ENCODE measurements at places on chromosomes 3 and 15.

- no peak for DNase-seq
These were observed 87.9 kb downstream of the ARPP21 start for GRCh38 chr3:35727179-35727578.

DNA sequence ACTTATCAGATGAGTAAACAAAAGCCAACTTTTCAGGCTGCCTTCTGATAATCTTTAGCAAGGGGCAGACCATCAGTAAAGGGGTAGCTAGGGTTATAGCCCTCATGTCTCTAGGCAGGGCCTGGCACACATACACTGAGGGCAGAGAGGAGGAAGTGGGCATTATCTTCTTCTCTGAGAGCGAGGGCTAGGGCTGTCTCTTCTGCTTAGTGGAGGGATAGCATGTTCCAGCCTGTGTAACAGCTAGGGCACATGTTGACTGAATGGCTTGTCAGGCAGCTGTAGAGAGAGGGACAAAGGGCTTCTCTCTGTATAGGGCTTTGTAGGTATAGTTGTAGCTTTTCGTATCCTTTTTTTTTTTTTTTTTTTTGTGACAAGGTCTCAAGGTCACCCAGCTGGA lies 17.8 kb downstream of the CRTC3 start:
- no peak for DNase-seq

DNA sequence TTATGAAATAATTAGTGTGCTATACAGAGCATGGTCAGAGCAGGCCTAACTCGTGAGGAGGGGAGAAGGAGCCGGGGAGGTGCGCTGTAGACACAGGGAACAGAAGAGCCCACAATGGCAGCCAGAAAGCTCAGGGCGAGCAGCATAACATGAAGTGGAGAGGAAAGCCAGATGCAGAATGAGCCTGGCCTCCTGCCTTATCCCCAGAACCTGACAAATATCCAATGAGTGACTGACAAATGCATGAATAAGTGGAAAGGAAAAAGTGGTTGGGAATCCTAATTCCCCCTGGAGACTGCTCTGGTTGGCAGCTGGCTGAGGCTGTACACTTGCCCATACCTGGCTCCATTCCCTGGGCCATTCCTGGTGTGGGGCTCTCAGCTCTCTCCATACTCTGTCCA lies 9.2 kb upstream of the MST1R start:
- DNase-seq = no peak

DNA sequence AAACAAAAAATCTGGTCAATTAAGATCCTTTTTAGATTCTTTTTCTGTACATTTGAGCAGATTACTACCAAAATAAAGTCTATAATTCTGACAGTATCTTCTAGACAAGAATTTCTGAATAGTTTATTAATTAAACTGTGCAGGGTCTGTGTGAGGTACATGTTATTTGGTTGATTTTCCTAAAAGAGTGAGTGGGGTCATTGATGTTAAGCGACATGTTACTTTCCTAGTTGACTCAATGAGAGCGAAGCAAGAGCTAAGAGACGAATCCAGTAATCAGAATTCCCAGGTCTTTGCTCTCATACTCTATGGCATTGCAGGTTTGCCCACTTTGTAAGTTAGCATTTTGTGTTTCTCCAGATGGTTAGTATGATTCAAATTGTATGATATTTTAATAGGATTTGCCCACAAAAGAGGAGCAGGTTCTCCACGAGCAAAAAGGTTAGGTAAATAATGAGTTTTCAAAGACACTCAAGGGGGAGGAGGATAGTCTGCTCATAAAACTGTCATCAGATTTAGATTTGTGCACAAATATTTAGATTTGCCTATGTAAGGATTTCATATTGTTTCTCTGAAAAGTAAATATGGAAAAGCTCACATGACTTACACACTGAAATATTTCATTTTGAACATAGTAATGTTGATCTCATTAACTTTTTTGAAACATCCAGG lies 217.2 kb upstream of the CGNL1 start:
- no peak for DNase-seq

DNA sequence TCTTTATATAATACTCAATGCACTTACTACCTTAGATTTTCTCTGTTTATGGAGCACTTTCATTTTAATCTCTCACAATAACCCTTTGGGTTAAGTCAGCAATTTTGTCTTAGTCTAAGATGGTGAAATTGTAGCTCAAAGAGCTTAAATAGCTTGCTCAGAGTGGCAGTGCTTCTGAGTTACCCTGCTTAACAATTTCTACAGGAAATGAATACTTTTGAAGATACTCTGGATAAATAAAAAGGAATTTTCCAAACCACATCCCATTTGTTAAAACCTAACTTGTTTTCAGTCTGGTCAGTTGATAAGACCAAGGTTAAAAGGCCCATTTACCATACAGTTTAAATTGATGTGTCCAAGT lies 37.2 kb downstream of the HMG20A start:
- DNase-seq = no peak

- no peak for DNase-seq
These were observed 177.3 kb downstream of the GAP43 start for GRCh38 chr3:115800489-115801075.

DNA sequence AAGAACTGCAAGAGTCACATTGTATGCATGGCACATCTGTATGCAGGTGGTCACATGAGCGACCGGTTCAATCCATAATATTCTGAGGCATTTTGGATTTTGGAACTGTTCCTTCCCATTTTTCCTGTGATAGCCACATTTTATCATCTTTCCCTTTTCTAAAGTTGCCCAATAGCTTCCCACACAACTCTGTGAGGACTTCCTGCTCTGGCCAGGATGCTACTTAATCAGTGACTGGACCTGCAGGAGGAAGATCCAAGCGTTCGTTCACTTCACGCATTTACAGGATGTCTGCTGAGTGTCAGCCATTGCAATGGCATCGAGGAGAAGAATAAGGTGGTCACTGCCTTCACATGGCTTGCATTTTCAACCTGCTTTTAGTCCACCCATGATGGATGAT lies 9.8 kb downstream of the KLHL6 start:
- DNase-seq = no peak

- DNase-seq = no peak
These were observed 36.0 kb upstream of the EOMES start for GRCh38 chr3:27758083-27758482.

GRCh38 chr3:30600572-30600971 lies 5.8 kb upstream of the TGFBR2 start:
- no peak for DNase-seq

DNA sequence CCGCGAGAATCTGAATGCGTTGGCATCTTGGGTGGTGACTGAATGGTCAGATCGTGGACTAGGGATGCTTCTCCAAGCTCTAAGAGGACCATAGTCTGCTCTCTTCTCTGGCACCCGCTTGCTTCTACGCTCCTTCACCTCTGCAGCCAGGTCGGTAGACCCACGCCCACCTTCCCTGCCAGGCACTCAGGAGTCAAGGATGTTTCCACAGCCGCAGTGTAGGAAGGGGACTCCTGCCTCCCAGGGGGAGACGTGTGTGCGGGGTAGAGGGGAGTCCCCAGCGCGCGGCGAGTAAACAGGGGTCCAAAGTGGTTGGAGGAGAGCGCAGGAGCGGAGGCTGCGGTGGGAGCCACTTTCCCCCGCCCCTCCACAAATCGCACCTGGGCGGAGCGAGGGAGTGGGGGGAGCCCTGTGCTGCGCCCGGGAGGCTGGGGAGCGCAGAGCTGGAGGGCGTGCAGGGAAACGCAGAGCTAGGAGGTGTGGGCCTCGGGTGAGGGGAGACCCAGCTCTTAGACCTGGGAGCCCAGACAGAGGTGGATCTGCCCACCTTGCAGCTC lies 1.7 kb downstream of the LRRC3B start:
- no peak for DNase-seq

GRCh38 chr3:180802837-180803236 lies 109.6 kb upstream of the FXR1 start:
- DNase-seq = no peak

- DNase-seq = no peak
These were observed 31.9 kb downstream of the SUSD5 start for GRCh38 chr3:33186524-33187367.

DNA sequence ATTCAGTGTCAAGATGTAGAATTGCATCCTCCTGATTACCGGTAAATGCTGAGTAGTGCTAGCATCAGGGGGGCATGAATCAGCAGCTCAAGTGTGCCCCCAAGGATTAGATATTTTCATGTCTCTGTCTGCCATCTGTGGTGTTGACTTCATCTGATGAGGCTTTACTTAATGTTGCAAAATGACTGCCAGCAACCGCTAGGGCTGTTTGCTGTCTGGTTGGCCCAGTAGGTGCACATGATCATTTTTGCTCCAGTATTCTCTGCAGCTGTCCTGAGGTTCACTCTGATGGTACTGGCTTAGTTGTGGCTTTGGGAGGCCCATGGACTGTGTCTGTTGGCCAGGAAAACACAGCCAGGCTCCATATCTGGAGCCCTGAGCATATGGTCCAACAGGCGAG lies 316.4 kb downstream of the SOX2 start:
- DNase-seq = no peak

DNA sequence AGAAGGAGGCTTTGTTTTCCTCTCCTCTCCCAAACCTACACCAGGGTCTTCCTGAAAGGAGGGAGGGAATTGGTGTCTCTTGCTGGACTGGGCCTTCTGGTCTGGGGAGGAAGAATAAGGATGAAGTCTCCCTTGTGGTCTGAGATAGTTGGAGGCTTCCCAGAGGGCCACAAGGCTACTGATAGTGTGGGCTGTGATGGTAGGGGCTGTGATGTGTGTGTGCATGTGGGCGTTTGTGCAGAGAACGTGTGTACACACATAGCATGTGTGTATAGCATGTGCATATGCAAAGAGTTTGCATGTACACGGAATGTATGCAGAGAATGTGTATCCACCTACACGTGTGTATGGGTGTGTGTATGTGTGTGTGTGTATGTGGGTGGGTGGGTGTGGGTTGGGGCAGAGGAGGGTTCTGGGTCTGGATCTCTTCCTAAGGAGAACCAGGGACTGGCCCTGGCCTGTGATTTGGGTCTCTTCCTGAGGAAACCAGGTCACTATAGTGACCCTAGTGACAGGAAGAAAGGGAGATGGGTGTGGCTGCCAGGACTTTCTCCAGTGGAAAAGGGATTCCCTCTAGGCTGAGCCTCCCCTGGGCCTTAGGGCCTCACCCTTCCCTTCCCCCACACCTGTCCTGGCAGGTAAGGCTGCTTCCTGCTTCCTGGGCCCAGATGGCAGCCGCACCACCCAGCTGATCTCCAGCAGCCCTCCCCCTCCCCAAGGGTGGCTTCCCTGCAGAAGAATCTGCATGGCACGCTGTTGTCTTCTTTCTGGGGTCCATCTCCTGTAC lies 1.7 kb downstream of the FLNB start:
- no peak for DNase-seq

- no peak for DNase-seq
These were observed 77.2 kb upstream of the SLITRK3 start for GRCh38 chr3:165273411-165273810.

DNA sequence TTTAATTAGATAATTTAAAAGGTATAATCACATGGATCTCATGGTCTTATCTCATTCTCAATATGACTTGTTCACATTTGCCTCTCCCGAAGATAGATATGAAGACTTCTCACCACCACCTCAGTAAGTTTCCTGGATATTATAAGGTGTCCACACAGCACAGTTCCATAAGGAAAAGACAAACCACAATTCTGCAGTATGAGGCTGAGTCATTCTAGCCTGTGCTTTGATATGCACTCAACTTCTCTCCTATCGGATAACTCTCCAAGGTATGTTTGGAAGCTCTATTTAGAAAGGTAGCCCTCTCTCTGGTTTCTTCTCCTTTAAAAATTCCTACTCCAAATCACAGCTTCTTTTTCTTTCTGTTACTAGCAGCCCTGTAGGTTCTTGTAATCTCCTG lies 612.8 kb downstream of the ZPLD1 start:
- no peak for DNase-seq

DNA sequence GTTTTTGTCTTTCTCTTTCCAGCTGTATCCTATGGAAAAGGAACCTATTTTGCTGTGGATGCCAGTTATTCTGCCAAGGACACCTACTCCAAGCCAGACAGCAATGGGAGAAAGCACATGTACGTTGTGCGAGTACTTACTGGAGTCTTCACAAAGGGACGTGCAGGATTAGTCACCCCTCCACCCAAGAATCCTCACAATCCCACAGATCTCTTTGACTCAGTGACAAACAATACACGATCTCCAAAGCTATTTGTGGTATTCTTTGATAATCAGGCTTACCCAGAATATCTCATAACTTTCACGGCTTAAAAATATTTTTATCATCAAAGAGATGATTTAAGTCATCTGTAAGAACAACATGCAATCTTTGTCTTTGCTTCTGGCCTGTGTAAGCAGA lies 44.9 kb upstream of the PARP14 start:
- DNase-seq = no peak

- no peak for DNase-seq
These were observed 36.1 kb downstream of the ST6GAL1 start for GRCh38 chr3:186966406-186966805.

DNA sequence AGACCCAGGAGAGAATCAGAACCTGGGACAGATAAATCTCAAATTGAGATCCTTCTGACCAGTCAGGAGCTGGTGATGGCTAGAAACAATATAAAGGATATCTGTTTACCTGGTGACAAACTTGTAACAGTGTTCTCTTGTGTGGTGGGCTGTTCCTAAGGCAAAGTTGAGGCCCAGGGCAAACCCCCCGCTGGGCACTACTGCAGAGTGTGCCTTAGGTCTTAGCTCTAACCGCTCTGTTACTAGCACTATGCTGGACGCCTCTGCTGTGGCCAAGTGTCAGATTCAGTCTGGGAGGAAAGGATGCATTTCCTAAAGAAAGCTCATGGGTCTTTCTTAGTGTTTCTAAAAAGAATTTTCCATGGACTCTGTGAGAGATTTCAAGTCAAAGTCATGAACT lies 146.5 kb upstream of the MEIS2 start:
- no peak for DNase-seq

- DNase-seq = no peak
These were observed 256.5 kb upstream of the AGTR1 start for GRCh38 chr3:148441191-148441590.

- no peak for DNase-seq
These were observed 202.8 kb upstream of the UBE2E1 start for GRCh38 chr3:23602971-23603370.

GRCh38 chr3:113245761-113246161 lies 34.4 kb downstream of the BOC start:
- DNase-seq = no peak

DNA sequence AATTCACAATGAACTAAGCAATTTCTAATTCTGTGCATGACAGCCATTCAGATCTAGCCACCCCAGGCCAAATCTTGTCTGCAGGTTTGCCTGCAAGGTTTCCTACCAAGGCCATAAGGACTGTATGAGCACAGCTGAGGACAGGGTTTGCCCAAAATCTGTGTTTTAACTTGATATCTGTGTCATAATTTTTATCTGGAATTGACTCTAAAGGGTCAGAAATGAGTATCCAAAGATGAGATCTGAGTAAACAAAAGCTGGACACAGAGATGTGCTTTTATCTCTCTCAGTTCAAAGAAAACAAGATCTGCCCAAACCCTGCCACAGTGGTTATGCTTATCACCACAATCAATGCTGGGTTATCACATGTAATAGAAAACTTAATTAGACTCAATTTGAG lies 154.6 kb upstream of the COL8A1 start:
- no peak for DNase-seq

Data from activated CD8-positive, alpha-beta memory T cell treated with anti-CD3 and anti-CD28 coated beads for 48 hours (primary cell).